HS-5 (cell line): ENCODE measurements at places on chromosomes 5 and 9.

GRCh38 chr9:24257726-24258125 lies 288.0 kb downstream of the IZUMO3 start:
- DNase-seq: peak; percentile 34

DNA sequence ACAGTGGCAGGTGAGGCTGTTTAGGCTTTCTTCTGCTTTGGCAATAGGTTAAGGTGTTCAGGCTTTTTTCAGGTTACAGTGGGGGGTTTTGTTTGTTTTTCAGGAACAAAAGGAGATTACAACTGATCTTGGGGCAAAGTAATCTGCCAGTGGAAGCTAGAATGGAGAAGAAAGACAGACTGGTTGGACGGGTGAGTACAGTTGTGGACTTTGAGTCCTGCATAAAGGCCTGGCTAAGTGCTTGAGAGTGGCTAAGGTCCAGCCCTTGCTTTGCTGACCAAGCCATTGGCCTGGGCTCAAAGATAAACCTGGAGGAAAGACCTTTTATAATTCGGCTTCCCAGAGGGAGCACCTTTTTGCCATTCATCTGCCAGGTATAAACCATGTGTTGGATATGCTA lies 63.1 kb downstream of the MTMR12 start:
- DNase-seq: no peak

DNA sequence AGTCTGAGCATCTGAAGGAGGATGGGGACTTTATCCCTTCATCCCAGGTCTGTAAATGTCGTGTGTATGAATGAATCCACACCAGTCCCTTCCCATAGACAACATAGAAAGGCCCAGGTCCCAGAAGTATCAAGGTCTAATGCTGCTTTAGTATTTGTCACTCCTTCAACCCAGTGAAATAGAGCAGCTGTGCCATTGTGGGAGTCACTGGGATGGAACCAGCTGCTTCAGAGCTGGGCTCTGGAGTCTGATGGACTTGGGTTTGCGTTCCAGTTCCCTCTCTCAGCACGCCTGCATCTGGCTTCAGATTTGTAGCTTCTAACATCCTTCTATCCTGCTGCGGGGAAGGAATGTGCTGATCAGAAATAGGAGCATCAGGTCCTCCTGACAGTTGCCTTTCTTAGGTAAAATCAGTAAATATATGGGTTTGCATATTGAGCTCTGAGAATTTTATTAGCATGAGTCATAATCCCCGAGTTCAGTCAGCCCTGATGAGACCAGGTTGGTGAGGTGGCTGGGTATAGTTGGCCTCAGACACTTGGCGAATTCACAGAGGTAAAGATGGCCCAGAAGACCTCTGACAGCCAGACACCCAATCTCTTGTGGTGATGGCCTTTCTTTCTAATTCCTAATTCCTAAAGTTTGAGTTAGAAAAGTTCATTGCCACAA lies 10.1 kb downstream of the ACO1 start:
- DNase-seq: peak; percentile 47

DNA sequence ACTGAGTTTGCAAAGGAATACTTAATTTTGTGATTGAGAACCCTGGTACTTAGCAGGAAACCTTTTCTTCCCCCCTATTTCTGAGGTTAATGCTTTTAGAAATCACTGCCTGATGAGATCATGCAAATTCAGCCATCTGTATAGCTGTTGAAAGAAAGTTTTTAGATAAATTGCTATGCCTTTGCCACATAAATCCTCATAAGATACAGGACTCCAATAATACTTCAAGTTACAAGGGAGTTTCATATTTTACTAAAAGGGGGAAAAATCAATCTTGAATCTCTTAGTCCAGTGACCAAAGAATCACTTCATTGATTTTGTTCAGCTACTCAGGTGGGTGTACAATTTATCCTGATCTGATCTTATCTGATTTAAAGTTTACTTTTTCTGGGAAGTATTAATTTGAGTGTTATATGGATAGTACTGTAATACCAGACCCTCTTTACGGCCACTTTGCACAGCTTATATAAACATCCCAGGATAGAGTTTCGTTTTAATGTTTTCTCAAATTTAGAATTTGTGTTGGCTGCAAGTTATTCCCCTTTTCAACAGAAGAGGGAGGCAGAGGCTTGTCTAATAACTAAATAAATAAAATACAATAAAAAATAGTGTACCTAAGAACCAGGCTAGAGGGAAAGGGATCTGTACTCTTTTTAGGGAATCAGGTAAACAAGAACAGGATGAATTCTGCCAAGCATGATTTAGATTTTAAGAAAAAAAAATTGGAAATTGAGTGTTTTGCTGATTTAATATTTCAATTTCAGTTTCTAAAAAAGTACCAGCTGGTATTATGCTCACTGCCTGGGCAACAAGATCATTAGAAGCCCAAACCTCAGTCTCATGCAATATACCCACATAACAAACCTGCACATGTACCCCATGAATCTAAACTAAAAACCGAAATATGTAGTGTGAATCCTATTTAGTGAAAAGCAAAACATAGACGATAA lies 69.1 kb downstream of the PSAT1 start:
- DNase-seq: no peak

- DNase-seq: no peak
Observed at GRCh38 chr5:150509992-150510391, 2.1 kb downstream of the NDST1 start.

DNA sequence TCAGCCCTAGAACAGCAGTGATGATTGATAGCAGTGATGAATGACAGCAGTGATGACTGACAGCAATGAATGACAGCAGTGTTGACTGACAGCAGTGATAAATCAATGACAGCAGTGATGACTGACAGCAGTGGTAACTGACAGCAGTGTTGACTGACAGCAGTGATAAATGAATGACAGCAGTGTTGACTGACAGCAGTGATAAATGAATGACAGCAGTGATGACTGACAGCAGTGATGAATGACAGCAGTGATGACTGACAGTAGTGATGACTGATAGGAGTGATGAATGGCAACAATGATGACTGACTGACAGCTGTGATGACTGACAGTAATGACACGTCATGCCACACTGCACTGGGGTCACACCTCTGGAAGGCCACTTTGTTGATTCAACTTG lies 106.8 kb downstream of the ENTREP1 start:
- no peak for DNase-seq

GRCh38 chr5:113056988-113057387 lies 80.4 kb downstream of the DCP2 start:
- no peak for DNase-seq

DNA sequence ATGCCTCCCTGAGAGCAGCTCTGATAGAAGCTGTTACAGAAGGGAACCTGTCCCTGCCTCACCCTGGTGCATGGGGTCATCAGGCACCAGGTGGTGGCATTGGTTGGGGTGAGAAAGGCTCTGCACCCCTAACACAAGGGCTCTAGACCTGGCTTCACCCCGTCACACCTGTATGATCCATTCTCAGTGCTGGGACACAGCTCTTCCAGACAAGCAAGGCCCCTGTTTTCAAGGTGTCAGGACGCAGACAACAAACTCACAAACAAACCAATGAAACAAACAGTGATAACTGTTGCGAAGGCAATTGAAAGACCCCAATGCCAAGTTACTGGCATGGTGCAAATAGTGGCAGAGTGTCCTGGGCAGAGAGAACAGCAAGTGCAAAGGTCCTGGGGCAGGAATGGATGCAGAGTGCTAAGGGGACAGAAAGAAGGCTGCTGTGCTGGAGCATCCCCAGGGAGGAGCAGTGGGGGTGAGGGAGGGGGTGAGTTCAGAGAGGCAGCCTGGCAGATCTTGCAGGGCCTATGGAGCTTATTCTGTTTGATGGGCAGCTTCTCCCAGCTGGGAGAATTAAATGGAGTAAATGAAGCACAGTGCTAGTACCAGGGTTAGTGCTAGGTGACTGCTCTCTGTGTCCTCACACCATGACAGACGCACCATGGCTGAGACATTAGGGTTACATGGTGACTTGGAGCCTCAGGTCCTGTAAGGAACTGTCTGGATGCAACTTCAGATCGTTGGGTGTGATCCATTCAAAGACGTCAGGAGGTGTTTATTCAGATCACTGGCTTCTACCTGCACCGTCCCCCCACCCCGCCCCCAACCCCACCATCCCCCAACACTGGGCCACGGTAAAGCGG lies 67.9 kb upstream of the UNC5A start:
- DNase-seq: no peak

GRCh38 chr9:125646621-125647100 lies 60.3 kb downstream of the MAPKAP1 start:
- DNase-seq: no peak
